Caco-2 (cell line): ENCODE measurements at places on chromosomes 16 and 17.
A peak's percentile ranks its signal among the peaks of the same experiment; 100 is the strongest.

GRCh38 chr16:83268169-83268568 is 539.6 kb upstream of the HSBP1 start:
- DNase-seq: no peak

DNA sequence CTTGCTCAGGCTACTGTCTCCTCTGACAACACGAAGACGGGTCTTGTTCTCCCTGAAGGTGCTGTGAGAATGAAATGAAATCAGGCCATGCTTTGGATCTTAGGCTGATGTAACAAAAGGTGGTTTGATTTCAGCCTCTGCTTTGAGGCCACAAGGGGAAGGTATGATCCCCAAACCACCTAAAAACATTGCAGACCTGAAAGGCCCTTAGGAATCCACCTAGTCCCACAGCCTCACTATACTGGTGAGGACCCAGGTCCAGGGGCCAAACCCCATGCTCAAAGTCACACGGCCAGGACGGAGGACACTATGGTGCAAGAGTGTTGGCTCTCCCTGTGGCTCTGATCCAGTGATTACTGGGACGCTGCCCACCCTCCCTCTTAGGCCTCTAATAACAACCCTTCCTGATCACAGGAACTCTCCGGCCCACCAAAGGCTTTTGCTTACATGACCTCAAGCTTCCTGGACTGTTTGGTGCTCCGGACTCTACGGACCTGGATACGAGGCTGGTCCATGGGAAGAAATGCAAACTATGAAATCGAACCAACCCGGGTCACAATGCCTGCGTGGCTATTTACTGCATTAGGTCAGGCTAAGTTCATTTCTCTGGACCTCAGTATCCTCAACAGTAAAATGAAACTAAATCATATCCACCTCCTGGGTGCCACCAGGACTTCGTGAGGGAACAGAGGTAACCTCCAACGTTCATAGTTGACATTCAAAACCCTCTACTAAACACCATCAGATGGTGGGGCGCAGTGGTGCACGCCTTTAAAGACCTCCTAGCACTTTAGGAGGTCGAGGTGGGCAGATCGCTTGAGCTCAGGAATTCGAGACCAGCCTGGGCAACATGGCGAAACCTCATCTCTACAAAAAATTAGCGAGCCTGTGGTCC is 1.5 kb downstream of the TRIM25 start:
- no peak for DNase-seq

GRCh38 chr17:2406903-2407790 is 6.3 kb upstream of the MNT start:
- peak; percentile 40 for DNase-seq

- DNase-seq: no peak
These were observed 1.5 kb upstream of the LGALS3BP start for GRCh38 chr17:78981010-78981888.

DNA sequence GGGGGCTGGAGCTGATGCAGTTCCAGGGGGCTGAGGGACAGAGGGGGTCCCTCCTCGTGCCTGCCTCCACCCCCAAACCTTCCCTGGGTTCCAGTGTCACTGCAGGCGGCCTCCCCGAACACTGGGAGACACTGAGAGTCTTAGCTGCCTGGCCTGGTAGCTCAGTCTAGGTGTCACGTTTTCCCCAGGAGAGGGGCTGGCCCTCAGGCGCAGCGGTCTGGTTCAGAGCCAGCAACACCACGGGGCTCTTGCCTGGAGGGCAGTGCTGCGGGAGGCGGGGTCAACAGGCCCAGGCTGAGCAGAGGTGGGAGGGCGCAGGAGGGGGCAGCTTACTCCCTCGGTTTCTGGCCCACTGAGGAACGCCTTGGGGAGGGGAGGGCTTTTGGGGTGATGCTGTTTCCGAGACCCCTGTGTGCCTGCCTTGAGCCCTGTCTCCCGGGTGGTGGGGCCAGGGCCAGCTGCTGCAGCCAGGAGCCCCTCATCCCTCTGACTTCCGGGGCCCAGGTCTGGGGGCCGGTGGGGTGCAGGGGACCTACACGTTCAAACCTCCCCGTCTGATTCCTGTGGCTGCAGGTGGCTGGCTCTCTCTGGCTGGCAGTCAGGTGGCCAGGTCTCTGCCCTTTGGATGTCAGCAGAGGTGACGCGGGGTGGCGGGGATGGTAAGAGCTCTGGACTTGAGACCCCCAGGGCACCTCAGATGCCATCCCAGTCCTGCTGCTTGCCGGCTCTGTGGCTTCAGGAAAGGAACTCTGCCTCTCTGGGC is 89.3 kb upstream of the GSE1 start:
- DNase-seq: peak; percentile 78

DNA sequence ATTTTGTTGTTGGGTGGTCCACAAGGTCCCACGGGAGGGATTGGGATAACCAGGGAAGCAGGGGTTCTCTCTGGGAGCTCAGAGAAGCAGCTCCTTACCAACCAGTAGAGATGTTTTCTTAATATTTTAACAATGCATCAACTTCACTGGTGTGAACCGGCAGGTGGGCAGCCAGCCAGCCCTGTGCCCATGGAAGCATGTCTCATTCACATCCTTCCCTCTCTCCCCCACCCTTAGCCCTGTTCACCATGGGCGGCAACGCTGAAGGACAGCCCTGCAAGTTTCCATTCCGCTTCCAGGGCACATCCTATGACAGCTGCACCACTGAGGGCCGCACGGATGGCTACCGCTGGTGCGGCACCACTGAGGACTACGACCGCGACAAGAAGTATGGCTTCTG is 9.3 kb downstream of the MMP2 start:
- peak; percentile 9 for DNase-seq

DNA sequence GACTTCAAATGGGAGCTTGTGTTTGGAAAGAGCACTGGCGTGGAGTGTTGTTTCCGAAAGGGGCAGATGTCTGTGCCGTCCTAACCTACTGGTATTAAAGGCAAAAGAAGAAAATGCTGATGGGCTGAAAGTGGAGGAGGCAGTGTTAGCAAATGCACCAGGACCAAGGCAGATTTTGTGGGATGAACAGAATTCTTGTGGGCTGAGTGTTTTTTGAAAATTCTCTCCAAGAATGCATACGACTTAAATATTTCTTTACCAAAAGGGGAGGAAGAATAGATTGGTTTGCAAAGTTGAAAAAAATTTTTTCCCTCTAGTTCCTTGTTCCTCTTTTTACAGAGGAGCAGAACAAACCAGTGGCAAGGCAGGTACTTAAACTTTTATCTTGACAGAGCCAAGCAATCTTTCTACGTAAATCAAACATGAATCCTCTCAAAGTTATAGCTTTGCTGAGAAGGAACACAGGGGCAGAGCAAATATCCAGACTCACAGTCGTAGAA is 16.8 kb downstream of the MARCHF10 start:
- DNase-seq: no peak

GRCh38 chr17:39920218-39921210 is 2.1 kb upstream of the GSDMB start:
- DNase-seq: no peak

GRCh38 chr17:46862949-46863348 is 11.6 kb downstream of the WNT9B start:
- DNase-seq: no peak

- DNase-seq: no peak
These were observed 37.8 kb upstream of the TMC5 start for GRCh38 chr16:19379838-19380237.

- peak; percentile 83 for DNase-seq
These were observed 662 bp upstream of the TUBB3 start for GRCh38 chr16:89922477-89922883.

- DNase-seq: no peak
These were observed 342.3 kb downstream of the SNX29 start for GRCh38 chr16:12318661-12319427.

GRCh38 chr16:73996624-73997339 is 299.8 kb upstream of the PSMD7 start:
- DNase-seq: no peak

- no peak for DNase-seq
These were observed 15.2 kb upstream of the PLD6 start for GRCh38 chr17:17221329-17221728.

DNA sequence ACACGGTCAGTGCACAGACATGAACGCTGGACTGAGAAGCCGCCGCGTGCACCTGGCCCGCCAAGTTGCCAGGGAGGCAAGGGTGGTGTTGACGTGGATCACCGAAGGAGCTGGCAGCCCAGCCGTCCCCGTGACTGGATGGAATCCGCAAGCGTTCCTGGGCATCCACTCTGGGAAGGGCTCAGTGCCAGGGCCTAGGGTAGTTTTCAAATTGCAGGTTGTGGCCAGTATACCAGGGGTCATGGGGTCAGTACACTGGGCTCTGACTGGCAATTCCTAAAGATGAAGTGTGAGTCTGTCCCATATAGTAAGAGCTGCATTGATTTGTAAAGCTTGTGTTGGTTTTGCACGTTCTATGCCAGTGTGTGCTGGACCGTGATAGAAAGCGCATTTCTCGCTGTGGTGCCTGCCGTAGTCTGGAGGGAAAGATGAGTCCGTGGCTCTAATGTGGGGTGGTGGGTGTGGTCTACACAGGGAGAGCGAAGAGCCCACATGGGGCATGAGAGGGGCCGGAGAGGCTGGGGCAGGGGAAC is 21.1 kb upstream of the METRNL start:
- DNase-seq: no peak

DNA sequence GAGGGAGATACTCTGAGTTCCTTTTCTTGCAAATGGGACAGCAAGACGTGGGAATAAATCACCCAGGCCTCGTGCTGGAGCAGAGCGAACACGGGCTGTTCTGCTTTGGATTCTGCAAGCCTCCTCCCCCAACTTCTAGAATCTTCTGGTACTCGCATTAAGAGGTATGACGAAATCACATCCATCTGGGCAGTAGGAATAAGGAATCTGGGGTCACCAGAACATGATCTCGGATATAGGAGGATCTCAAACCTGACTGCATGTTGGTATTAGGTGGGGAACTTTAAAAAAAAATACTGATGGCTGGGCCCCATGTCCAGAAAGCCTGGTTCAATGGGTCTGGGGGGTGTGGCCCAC is 49.8 kb upstream of the USP7 start:
- no peak for DNase-seq

DNA sequence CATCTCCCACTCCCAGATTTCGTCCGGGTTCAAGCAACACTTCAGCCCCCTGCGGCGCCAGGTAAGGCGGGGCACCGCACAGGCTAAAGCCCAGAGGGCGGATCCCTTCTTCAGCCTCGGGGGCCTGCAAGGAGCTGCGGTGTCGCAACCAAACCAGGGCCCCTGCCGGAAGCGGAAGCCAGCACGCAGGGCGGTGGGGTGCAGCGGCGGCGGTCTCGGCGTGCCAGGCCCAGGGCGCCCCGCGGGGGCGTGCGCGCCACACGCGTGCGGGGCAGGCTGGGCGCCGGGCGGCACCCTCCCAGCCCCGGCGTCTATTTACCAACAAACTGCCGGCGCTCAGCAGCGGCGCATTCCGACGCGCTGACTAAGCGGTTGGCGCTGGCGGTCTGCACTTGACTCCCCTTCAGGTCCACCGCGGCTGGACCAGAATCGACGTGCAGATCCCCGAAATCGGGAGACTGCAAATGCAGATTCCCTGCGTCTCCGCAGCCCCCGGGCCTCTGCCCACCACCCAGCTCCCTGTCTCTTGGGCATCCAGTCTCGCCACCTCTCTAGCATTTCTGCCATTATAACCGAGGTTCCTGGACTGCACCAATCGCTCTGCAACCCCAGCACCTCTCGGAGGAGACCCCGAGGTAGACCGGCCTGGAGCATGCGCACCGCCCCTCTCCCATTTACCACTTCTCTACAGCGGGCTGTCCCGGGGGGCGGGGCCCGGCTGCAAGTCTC is 421 bp upstream of the DLX4 start:
- peak; percentile 100 for DNase-seq

- no peak for DNase-seq
These were observed 109.3 kb downstream of the GSG1L start for GRCh38 chr16:27954191-27954590.

DNA sequence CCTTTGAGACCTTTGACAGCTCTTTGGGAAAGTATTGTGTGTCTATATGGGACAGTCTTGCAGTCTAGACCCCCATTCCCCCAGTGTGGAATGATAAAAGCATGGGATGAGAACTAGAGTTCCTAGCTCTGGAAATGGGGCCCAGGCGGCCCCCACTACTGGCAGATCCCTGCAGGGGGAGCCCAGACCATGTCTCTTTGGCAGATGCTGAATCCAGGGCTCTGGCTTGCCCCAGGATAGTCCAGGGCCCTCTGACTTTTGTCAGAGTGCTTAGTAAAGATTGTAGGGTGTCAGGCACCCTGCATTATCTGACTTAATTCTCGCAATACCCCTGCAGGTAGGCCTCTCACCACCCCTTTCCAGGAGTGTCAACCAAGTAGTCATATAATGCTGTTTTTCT is 8.3 kb downstream of the ALKBH5 start:
- peak; percentile 39 for DNase-seq

DNA sequence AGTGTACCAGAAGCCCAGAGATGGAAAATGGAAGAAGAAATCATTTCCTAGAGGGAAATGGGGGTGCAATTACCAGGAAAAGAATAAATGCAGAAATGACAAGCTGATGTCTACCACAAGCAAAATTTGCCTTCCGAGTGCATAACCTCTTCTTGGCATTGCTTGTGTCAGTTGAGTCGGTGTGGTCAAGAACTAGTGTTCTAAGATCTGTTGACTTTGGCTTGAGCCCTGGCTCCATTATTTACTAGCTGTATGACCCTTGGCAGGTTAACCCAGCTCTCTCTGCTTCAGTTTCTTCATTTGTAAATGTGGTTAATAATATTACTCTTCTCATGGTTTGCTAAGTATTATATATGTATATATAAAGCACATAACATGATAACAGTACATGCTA is 273.0 kb upstream of the IRX5 start:
- no peak for DNase-seq

GRCh38 chr16:787978-788398 is at the start of gene RPUSD1:
Gene RPUSD1, minus strand, starts transcription at chr16:788381. Its CDS starts 644 bp downstream, at chr16:787737.
- no peak for DNase-seq
